Esophagus muscularis mucosa (tissue), 4 donors: ENCODE measurements at places on chromosomes 13 and 19. TPM values are rescaled to one million over a fixed set of nuclear protein-coding genes. Genes with fewer than 3 reads are reported as not detected.

APLP1 gene
- total RNA-seq = 4.6 TPM

LYPD4 gene
- not detected for total RNA-seq

GRCh38 chr13:37914781-37915391 is 45.3 kb upstream of the TRPC4 start:
- DNase-seq = no peak

GRCh38 chr13:94328381-94329041 is 151.0 kb downstream of the DCT start:
- DNase-seq = peak; percentile 64

DNA sequence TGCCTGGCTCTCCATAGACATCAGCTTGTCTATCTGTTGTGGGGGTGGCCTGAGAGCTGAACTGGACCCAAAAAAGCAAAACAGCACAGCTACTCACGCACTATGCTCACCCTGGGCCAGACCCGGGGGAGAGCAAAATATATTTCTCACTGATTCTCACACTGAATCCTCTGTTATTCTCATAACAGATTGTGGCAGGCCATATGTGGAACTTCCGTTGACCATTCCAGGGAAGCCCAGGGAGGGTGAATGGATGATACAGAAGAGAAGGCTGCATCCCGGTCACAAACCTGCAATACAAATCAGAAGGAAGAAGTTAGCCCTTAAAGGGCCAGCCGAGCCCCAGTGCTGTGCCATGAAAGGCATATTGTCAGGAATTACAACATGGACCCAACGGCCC is 362.5 kb downstream of the ZNF536 start:
- no peak for DNase-seq

DNA sequence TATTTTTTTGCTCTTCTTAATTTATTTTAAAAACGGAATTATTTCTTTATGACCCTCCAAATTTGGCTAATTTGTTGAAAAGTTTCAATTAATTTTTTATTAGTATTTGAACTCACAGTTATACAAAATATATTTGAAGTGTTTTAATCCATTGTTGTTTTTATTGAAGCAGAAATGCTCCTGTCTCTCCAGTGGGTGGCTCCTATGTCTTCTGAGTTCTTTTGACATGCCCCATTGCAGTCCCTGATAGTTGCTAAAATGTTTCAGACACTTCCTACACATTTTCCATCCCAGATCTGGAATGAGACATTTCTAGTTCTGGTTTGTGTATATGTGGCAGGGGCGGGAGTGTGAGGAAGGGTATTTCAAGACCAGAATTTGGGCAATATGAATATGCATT is 579.4 kb upstream of the PRR20A start:
- no peak for DNase-seq
